Activated naive CD8-positive, alpha-beta T cell treated with anti-CD3 and anti-CD28 coated beads for 36 hours (primary cell): ENCODE measurements at places on chromosomes 1 and 21. TPM values are rescaled to one million over a fixed set of nuclear protein-coding genes. Genes with fewer than 3 reads are reported as not detected.

GRCh38 chr1:65254320-65255034 lies 54.9 kb upstream of the DNAJC6 start:
- H3K4me3 ChIP-seq, result peak overlapping the region; percentile 83
- peak; percentile 93 for DNase-seq
- H3K27ac ChIP-seq, result no peak overlapping the region
- no peaks in the 10 kb centered on the region for H3K36me3 ChIP-seq

DNA sequence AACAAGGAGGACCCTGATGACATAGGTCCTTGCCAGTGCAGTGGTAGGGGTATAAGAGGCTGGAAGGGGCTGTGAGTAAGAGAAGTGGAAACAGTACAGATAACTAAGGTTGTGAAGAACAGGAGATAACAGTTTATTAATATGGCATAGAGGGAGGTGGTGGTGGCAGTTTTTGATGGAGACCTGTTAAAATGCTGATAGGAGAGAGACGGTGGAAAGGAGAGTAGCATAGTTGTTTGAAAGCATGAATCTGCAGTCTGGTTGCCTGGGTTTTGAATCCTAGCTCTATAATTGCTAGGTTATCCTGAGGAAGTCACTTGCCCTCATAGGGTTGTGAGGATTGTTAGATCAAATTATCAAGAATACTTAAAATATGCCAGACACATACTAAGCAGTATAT lies 19.4 kb downstream of the LRRC41 start:
- peaks cover 18% of the 10 kb centered on the region for H3K4me1 ChIP-seq
- H3K36me3 ChIP-seq, result peaks cover 41% of the 10 kb centered on the region
- H3K4me3 ChIP-seq, result no peak overlapping the region
- DNase-seq, result no peak
- H3K27ac ChIP-seq, result no peak overlapping the region
- H3K27me3 ChIP-seq, result no peaks in the 10 kb centered on the region

DNA sequence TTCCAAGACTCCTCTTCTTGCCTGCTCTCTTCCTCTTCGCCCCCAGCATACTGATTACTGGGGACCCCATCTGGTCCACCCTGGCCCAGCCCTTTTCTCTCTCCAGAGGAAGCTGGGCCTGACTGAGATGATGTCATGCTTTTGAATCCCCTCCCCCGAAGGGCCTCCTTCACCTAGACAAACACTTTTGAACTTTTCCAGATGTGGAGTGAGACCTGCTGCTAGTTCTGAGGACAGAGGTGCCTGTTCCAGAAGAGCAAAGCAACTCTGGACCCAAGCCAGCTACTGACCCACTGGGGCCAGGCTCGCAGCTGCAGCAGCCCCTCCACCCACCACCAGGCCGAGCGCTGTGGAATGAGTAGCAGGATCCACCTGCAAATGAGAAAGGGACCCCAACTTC lies 8.4 kb downstream of the CD34 start:
- H3K4me3 ChIP-seq, result no peak overlapping the region
- no peak for DNase-seq
- peaks cover 19% of the 10 kb centered on the region for H3K4me1 ChIP-seq
- H3K27me3 ChIP-seq, result no peaks in the 10 kb centered on the region
- H3K36me3 ChIP-seq, result no peaks in the 10 kb centered on the region

DNA sequence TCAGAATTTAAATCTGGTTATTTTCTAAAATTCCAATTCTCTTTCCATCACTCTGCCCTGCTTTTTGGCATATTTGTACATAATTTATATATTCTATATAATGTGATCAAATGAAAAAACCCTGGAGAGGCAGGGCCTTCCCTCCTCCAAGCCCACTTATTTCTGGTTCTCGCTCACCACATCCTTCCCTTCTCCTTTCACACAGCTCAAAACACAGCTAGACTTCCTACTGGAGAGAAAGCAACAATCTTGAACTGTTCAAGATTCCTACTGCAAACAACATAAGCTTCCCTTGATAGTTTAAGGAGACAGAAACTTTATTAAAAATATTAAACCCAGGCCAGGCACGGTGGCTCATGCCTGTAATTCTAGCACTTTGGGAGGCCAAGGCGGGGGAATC lies 7.6 kb upstream of the AIM2 start:
- H3K4me3 ChIP-seq, result no peak overlapping the region
- H3K27ac ChIP-seq, result no peak overlapping the region
- peaks cover 11% of the 10 kb centered on the region for H3K4me1 ChIP-seq
- DNase-seq, result no peak

FNBP1L gene
- total RNA-seq, result 0.45 TPM

- peaks cover 25% of the 10 kb centered on the region for H3K36me3 ChIP-seq
- no peaks in the 10 kb centered on the region for H3K27me3 ChIP-seq
- DNase-seq, result no peak
- peak overlapping the region; percentile 88 for H3K4me3 ChIP-seq
These were observed 18.3 kb downstream of the NFYC start for GRCh38 chr1:40709802-40710278.

GRCh38 chr1:54800899-54801759 lies at the start of gene TTC22:
TTC22 (minus strand) TSS chr1:54801323; CDS start chr1:54801163, 160 bp downstream.
- H3K4me1 ChIP-seq, result peaks cover 41% of the 10 kb centered on the region
- no peaks in the 10 kb centered on the region for H3K36me3 ChIP-seq
- H3K27me3 ChIP-seq, result no peaks in the 10 kb centered on the region
- peak within 1 kb of the TSS; percentile 86 for H3K4me3 ChIP-seq
- peak; percentile 77 for DNase-seq

KMO gene
- total RNA-seq, result 0.34 TPM

DNA sequence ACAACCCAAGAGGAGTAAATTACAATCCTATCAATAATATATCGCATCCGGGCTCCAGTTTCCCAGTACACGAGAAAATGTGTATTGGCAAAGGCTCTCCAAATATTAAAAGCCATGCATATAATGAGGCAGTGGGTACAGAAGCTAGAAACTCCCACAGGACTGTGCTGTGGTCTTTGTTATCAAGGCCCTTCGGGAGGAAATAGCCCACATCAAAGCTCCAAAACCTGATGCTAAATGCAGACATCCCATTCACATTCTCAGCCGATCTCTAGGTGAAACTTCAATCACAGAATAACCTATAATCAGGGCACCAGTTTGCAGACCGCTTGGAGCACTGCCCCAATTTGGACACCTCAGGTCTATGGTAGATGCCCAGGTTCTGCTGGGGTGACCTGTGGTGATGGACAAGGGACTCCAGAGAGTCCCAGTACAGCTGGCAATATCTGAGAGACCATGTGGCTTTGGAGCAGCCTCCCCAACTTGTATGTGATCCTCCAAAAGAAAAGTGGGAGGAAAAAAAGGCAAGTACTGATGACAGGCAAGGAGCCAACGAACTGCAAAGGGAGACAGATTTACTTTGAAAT lies 148.8 kb upstream of the CAMK1G start:
- no peak for DNase-seq
- no peak overlapping the region for H3K27ac ChIP-seq
- peaks cover 14% of the 10 kb centered on the region for H3K27me3 ChIP-seq
- H3K36me3 ChIP-seq, result no peaks in the 10 kb centered on the region
- no peak overlapping the region for H3K4me3 ChIP-seq

DNA sequence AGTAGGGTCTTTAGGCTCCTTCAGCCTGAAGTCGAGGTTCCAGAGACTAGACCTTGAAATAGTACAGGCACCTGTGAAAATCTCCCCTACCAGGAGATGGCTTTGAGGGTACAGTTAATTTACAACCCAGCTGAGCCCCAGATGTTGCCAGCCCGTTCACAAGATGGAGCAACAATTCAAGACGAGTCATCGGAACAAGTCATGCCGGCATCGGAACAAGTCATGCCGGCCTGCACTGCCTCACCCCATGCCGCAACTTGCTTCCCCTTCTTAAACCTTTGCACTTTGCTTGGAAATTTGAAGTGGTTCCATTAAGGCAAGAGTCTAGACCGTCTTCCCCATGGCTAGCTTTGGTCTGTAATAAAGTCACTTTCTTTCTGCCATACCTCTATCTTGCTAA lies 16.0 kb downstream of the HHAT start:
- H3K27ac ChIP-seq, result no peak overlapping the region
- no peaks in the 10 kb centered on the region for H3K27me3 ChIP-seq
- H3K4me3 ChIP-seq, result no peak overlapping the region

- no peaks in the 10 kb centered on the region for H3K4me1 ChIP-seq
- H3K4me3 ChIP-seq, result no peak overlapping the region
- no peak for DNase-seq
- H3K36me3 ChIP-seq, result no peaks in the 10 kb centered on the region
- H3K27ac ChIP-seq, result no peak overlapping the region
These were observed 224.0 kb upstream of the SNX7 start for GRCh38 chr1:98437540-98437939.

GPR37L1 gene
- not detected for total RNA-seq

GRCh38 chr1:179761846-179762640 lies 19.0 kb downstream of the FAM163A start:
- H3K27ac ChIP-seq, result no peak overlapping the region
- H3K27me3 ChIP-seq, result peaks cover 5% of the 10 kb centered on the region
- no peak overlapping the region for H3K4me3 ChIP-seq

EPHA8 gene
- total RNA-seq, result not detected

ADCY10 gene
- total RNA-seq, result not detected

LCE1F gene
- not detected for total RNA-seq

DNA sequence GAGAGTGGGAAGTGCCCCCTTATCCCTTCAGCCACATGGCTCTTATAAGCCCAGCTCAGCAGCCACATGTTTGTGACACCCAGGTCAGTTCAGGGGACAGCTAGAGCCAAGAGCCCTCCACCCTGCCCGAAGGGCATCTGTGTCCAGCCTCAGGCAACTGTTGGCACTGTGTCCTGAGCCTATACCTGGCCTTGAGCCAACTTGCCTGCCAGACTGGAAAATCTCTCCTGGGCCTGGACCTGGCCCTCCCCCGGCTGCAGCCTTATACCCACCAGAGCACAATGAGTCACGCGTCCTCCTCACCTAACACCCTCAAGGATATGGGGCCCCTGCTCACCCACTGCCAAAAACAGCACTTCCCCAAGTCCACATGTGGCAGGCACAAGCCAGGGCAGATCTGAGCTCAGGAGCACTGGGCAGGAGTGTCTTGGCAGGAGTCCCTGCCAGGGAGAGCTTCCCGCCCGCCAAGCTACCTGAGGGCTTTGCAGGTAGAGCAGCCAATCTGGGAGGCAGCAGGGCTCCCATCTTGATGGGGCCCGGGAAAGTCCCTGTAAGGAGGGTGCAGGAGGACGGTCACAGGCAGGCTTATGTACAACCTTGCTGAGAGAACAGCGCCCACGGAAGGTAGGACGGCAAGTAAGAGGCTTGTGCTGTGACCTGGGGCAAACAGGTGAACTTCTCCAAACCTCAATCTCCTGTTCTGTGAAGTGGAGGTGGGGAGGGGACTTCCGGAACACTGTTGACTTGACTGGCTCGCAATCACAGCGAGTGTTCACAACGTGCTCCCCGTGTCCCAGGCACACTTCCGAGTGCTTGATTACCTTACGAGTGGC lies 19.8 kb upstream of the HSPG2 start:
- peaks cover 25% of the 10 kb centered on the region for H3K4me1 ChIP-seq
- H3K27me3 ChIP-seq, result no peaks in the 10 kb centered on the region
- DNase-seq, result peak; percentile 62

DNA sequence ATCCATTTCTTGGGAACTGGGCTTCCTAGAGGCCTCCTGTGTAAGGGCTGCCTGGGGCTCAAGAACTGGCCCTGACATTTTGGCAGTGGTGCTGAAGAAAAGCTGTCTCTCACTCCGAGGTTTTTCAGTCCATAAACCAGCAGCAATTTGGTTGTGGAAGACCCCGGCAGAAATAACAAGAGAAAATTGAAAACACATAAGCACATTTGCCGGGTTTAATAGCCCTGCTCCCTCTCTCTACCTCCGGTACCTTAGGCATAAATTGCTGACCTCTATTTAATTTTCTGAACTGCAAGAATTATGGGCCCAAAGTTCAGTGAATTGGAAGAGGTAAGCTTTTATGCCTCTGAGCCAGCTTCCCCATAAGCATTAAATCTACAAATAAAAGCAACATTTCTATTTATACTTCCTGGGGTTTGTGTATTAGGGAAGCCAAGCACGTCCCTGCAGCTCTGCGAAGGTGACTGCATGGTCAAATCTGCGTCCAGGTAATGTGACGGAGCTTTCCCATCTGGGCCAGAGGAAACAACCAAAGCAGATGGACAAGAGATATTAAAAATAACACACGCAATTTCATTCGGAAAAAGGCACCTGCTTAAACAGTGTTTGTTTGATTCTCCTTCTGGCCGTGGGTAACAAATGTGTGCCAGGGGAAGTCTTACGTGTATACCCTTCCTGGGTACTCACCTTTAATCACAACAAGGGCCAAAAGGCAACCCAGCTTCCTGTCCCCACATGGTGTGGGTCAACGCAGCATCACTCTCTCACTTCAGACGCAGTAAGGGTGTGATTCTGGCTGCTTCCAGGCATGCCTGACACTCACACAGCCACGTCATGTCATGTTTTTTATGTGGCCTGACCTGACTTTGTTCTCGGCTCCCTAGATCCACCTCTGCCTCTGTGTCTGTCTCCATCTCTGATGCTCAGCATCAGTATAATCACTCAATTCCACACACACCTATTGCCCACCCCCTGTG lies 69.2 kb downstream of the PAPPA2 start:
- no peak overlapping the region for H3K4me3 ChIP-seq
- no peaks in the 10 kb centered on the region for H3K27me3 ChIP-seq
- DNase-seq, result no peak
- H3K4me1 ChIP-seq, result no peaks in the 10 kb centered on the region
- peak overlapping the region; percentile 30 for H3K27ac ChIP-seq

NBPF3 gene
- total RNA-seq, result 3.9 TPM

RIMKLA gene
- total RNA-seq, result 6.3 TPM

SRM gene
- 387 TPM for total RNA-seq

UMODL1 gene
- not detected for total RNA-seq

- H3K27me3 ChIP-seq, result no peaks in the 10 kb centered on the region
- H3K4me1 ChIP-seq, result no peaks in the 10 kb centered on the region
- DNase-seq, result no peak
- H3K4me3 ChIP-seq, result no peak overlapping the region
- no peak overlapping the region for H3K27ac ChIP-seq
These were observed 1267.7 kb upstream of the ADGRL4 start for GRCh38 chr1:80274256-80274655.

DNA sequence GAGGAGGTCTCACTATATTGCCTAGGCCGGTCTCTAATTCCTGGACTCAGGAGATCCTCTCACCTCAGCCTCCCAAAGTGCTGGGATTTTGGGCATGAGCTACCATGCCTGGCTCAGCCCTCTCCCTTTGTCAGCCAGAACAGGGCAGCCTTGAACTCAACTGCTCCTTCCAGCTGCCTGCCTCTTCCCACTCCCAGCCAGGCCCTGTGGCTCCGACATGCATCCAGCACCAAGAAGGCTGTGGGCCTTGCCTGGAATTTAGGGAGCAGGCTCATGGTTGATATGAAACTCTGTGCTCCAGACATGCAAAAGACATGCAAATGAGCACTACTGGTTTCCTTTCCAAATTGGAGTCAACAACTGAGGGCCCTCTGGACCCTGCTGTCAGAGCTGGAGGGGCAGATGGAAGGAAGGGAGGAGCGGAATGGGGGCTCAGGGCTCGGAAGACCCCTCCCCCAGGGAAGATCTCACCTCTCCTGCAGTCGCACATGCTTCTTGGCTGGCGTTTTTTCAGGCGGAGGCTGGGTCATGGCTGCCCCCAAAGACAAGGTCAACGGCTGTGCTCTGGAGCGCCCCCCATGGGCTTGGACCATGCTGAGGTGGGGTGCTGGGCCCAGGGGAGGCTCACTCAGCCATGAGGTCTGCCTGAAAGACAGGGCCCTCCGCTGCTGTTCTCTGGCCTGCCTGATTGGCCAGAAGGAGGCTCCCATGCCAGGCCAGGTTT lies 1.4 kb downstream of the PTPN7 start:
- peak; percentile 54 for DNase-seq
- H3K36me3 ChIP-seq, result peaks cover 39% of the 10 kb centered on the region
- no peaks in the 10 kb centered on the region for H3K27me3 ChIP-seq
- H3K27ac ChIP-seq, result peak overlapping the region; percentile 99
- peaks cover 59% of the 10 kb centered on the region for H3K4me1 ChIP-seq
- H3K4me3 ChIP-seq, result peak overlapping the region; percentile 98
